Kidney glomerular epithelial cell (primary cell): ENCODE measurements at places on chromosomes 5 and 9.

- DNase-seq = no peak
Observed at GRCh38 chr9:97975376-97975775, 7.8 kb upstream of the ANP32B start.

- DNase-seq = peak; percentile 66
Observed at GRCh38 chr5:176901260-176902101, 2.3 kb upstream of the HK3 start.

- DNase-seq = peak; percentile 39
Observed at GRCh38 chr5:75049456-75050351, 2.7 kb downstream of the GCNT4 start.

GRCh38 chr9:72130321-72130720 is 18.9 kb upstream of the GDA start:
- no peak for DNase-seq

- DNase-seq = no peak
Observed at GRCh38 chr5:131396015-131396414, 132.2 kb downstream of the CDC42SE2 start.

DNA sequence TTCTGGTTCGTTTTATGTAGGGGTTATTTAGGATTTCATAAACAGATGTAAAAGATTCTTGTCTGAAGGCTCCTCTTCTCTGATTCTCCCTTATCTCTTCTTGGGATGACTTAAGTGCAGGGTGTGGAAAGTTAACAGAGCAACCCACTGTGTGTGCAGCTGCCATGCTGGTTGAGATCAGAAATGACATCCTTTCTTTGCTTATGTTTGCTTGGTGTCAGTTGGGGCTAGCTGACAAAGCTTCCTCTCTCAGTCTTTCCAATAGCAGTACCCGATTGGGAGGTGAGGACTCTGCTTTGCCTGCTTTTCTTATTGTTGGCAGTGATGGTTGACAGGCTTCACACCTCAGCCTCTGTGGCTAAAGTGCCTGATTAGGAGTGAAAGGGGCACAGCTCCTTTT is 26.5 kb downstream of the OGN start:
- DNase-seq = no peak

GRCh38 chr5:72177538-72177937 is 70.3 kb downstream of the MAP1B start:
- DNase-seq = no peak

- no peak for DNase-seq
Observed at GRCh38 chr5:132099905-132100304, 26.3 kb downstream of the CSF2 start.

GRCh38 chr5:116315531-116315930 is 230.7 kb downstream of the COMMD10 start:
- no peak for DNase-seq

DNA sequence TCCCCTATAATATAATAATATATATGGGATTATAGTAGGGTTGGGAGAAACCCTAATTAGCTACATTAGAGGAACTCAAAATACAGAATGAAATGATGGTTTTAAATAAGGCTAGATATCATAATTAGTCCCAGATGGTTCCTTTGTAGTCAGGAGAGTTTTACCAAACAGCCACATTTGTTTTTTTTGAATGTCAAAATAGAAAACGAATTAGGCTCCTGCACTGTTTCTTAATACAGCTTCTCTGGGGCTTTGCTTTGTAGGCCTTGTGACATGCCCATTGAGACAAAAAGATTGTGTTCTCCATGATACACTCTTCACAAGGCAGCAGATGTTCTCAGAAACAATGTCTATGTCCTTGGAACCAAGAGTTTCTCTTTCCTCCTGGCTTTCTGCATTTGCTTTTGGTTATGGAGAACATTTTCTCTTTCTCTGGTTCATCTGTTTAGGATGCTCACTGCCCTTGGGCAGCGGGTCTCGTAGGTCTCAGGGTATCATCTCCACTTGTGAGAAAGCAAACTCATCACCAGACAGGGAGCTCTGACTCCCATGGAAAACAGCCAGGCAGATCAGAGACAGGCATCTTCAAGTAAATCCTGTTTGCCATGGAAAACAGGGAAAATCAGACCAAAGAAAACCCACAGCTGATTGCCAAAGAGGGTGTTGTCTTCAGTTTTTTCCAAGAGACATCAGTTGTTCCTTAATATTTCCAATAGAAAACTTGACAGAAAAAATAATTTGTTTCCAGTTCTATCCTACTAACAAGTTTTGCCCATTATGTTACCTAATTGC is 54.1 kb upstream of the RPS23 start:
- DNase-seq = no peak

DNA sequence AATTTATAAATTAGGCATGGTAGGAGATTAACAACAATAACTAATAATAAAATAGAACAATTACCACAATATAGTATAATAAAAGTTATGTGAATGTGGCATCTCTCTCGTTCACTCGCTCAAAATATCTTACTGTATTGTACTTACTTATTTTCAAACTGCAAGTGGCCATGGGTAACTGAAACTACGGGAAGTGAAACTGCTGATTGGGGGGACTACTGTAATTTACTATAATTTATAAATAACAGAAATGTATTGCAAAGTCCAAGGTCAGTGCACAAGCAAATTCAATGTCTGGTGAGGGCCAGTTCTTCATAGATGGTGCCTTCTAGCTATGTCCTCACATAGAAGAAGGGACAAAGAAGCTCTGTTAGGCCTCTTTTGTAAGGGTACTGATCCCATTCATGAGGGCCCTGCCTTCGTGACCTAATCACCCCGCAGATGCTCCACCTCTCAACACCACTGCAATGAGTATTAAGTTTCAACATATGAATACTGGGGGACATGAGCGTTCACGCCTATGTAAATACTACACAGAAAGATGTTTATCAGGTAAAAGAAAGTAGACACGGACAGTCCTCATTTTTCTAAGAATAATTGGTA is 39.0 kb downstream of the KCNIP1 start:
- no peak for DNase-seq

- DNase-seq = no peak
Observed at GRCh38 chr5:113092683-113093082, 116.1 kb downstream of the DCP2 start.

DNA sequence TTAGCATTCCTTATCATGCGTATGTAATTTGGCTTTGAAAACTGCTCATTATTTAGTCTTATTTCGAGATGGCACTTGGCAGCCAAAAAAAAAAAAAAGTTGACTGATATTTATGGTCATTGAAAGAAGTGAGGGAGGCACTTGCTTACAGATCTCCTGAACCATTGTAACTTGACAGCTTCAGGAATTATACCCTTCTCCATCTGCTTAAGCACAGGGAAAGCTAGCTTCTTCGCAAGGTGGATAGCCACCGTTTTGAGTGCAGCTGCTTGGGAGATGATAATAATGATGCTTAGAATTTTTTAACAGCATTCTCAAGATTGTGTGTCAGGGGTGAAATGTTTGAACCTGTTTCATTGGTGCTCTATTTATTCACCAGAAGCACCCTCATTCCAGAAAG is 116.1 kb downstream of the GIN1 start:
- DNase-seq = no peak

GRCh38 chr9:109935406-109936087 is 155.5 kb downstream of the PALM2AKAP2 start:
- DNase-seq = peak; percentile 23

DNA sequence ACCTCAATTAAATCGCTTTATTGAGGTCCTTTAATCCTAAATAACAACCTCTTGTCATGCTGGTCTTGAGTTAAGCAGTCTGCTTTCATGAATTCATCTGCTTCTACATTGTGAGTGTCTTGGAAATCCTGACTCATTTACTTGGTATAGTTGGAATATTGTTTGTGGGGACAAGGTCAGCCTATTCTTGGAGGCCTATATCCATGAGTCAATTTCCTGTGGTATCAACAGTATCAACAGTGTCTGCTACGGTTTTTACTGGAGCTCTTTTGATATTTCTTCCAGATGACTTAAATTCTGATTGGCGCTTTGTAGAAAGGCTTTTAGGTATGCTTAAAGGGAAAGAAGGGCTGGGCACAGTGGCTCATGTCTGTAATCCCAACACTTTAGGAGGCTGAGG is 71.2 kb upstream of the PARP8 start:
- DNase-seq = peak; percentile 63

DNA sequence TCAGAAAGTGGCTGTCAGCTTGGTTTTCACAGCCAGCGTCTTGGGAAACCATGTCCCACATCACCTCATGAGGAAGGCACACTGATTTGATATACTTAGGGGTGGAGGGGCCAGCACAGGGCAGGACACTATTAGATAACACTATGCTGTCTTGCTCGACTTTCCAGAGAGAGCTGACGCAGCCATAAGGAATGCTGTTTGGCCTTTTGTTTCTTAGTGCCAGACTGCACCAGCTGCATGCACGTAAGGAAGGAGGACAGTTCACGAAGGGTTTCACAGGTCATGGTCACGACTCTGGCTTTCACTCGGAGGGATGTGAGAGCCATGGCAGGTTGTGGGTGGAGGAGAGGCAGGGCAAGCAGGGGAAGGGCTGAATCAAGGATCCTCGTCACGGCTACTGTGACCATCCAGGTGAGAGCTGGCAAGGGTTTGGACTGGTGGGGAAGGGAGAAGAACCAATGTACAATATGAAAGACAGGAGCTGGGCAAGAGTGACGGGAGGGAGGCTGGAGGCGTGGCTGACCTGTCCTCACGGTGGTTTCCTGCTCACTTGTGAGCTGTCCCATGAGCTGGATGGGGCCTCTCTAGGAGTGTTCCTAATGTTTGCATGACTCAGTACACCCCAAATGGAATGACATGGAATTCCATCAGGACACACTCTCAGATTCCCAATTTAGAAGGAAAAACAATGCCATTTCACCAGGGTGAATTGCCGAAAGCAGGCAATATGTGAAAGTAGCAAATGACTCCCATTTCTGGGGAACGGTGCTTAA is 61.7 kb downstream of the OTULIN start:
- no peak for DNase-seq

- no peak for DNase-seq
Observed at GRCh38 chr9:92952906-92953610, 5.7 kb downstream of the FGD3 start.

- DNase-seq = no peak
Observed at GRCh38 chr9:137136881-137137607, 1.9 kb upstream of the GRIN1 start.

- peak; percentile 85 for DNase-seq
Observed at GRCh38 chr9:129495620-129496472, 125.1 kb downstream of the C9orf50 start.
